NCI-H2081 treated with DMSO at 0.1 percent for 48 hours (cell line): ENCODE measurements at places on chromosomes 3 and 15.

- no peak for DNase-seq
Measured at GRCh38 chr3:14333621-14334020, 68.8 kb upstream of the SLC6A6 start.

DNA sequence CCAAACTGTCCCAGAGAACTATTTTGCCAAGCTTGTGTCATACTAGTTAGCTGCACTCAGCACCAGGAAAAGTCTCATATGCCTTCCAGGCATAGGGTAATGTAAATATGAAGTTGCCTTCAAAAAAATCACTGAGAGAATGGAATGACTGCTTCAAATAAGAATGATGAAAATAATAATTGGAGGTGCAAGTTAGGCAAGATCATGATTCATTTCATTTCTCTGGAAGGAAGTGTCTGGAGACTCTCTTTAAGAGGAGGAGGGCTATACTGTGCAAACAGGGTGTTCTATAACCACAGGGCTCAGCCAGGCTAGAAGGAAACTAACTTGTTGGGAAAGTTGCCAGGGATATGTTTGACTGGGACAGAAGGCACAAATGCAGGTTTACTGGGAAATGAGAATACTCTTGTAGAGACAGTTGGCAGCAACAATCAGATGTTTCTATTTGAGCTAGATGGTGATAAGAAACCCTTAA, 4.3 kb downstream of the SIDT1 start:
- DNase-seq = no peak

DNA sequence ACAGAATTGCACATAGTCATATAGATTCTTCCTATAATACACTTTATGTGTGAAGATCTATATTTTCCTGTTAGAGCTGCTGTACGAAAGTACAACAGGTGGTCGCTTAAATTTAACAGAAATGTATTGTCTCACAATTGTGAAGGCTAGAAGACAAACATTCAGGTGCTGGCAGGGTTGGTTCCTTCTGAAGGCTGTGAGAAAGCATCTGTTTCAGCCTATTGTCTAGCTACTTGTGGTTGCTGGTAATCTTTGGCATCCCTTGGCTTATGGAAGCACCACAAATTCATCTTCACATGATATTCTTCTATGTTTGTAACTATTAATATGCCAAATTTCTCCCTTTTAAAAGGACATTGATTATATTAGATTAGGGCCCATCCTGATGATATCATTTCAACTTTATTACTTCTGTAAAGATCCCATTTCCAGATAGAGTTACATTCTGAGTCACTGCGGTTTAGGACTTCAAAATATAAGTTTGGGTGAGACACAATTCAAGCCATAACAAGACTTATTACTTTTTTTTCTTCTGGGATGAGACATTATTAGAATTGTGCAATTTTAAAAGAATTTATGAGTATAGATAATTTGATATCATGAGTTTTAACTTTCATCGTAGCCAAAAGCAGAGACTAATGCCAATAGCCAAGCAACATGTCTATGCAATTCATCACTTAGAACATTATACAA, 248.1 kb upstream of the BCHE start:
- DNase-seq = no peak

DNA sequence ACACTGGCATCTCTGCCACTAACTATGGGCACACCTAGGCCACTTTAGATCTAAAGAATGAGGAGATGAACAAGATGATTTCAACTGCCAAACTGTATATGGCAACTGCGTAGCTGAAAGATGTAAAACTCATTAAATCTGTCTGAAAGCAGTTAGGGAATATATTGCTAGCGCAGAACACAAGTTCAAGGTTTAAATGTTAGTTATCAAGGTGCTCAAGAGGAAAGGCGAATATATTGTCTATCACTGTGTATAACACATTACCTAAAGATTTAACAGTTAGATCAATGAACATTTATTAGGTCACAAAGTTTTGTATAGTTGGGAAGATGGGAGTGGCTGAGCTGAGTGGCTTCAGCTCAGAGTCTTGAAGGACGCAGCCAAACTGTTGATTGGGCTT, 33.9 kb upstream of the PSMD6 start:
- no peak for DNase-seq

DNA sequence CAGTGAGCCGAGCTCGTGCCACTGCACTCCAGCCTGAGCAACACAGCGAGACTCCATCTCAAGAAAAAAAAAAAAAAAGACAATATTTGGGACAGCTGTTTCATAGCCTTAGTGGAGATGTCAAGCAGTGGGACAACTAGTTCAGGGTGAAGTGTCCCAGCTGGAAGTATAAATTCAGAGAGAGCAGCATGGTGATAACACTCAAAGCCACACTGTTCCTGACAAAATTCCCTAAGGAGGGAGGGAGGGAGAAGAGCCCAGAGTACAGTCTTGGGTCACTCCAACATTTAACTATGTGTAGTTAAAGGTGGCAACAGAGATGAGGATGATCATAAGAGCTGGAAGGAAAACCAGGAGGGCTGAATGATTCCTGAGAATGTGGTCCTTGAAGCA, 21.1 kb upstream of the IP6K2 start:
- DNase-seq = no peak

DNA sequence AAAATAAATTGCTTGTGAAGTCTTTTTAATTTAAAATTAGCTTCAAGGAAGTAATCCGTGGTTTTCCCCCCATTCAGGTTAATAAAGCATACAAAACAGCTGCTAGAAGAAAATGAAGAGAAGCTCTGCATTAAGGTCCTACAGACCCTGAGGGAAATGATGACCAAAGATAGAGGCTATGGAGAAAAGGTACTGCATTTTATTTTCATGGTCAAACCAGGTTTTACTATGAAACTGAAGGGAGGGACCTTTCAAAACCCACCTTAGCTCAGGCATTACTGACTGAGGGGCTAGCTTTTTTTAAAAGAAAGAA, 218.5 kb downstream of the ITPR1 start:
- DNase-seq = no peak

DNA sequence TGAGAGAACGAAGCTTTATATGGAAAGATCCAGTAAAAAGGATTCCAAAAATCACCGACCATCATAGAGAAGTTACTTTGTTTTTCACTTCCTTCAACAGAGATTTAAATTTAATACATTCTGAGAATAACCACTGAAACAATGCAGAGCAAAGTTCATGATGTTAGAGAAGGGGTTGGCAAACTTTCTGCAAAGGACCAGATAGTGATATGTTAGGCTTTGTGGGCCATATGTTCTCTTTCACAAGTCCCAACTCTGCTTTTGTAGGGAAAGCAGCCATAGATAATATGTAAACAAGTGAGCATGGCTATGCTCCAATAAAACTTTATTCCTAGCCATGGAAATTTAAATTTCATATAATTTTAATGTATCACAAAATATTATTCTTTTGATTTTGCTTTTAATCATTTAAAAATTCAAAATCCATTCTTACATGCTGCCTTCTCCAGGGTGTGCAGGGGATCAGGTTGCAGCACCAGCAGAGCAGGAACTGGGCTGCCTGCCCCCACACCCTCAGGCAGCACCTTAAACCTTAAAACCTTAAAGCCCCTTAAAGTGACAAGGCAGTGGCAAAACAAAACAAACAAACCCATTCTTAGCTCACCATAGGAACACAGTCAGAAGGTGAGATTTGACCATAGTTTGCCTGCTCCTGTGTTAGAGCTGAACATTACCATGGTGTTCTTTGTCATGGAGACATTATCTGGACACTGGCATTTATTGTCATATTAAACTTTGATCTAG, 16.9 kb upstream of the IGSF10 start:
- no peak for DNase-seq

- no peak for DNase-seq
Measured at GRCh38 chr3:172132721-172133311, 93.4 kb downstream of the FNDC3B start.

- DNase-seq = no peak
Measured at GRCh38 chr15:45372041-45372995, 6.0 kb downstream of the GATM start.

DNA sequence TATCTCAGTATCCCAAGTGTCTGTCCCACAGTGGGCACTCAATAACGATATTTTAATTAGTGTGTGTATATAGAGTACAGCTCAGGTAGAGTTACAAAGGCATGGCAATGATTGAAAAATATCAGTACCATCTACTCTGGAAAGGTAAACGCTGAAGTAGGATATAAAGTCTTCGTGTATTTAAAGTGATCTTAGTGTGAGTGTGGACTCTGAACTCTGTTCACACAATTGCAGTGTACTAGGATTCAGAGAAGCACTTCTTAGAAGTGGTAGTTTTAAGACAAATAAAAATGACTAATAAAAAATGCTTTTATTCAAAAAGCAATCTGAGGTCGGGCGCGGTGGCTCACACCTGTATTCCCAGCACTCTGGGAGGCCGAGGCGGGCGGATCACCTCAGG, 62.9 kb upstream of the RAP2B start:
- no peak for DNase-seq

DNA sequence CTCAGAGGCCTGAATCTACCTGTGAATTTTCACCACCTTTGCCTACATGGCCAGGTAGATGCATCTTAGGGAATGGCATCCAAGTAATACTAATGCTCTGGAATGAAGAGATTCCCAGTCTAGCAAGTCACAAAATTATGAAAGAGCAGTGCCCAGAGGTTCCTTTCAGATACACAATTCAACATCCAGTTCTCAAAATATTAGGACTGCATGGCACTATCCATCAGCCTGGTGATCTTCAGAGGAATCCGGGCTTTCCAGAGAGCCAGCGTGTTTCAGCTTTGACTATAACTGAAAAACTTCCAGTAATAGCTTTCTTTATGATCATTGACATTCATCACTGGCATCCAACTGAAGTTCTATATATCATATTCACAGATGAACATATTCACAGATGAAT, 849.8 kb downstream of the AGBL1 start:
- DNase-seq = no peak

- DNase-seq = no peak
Measured at GRCh38 chr15:76056931-76057330, 2.9 kb upstream of the TMEM266 start.

- DNase-seq = no peak
Measured at GRCh38 chr3:133756716-133757694, 10.8 kb downstream of the TF start.

GRCh38 chr3:152100491-152101132, 168.1 kb upstream of the MBNL1 start:
- no peak for DNase-seq
